ENCODE measurements at places on chromosomes 5 and 9.

DNA sequence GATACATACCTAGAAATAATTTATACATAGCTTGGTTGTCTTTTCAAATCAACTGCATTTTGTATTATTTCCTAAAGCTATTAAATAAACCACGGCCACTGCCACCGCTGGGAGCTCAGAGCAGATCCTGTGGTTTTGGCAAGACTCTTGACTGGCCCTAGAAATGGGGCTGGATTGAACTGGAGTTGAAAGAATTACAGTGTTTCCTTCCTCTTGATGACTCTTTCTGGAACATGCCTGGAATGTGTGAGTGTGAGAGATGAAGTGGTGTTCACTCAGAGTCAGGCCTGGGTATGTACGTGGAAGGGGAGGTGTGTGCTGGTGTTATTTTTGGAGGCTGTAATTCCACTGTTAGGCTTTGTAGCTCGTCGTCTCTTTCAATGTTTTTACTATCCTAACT lies 45.9 kb downstream of the TEK start:
- H3K4me1 ChIP-seq: no peaks in the 10 kb centered on the region
- no peak overlapping the region for H3K4me3 ChIP-seq
- no peak for DNase-seq
- no peak overlapping the region for H3K27ac ChIP-seq

DNA sequence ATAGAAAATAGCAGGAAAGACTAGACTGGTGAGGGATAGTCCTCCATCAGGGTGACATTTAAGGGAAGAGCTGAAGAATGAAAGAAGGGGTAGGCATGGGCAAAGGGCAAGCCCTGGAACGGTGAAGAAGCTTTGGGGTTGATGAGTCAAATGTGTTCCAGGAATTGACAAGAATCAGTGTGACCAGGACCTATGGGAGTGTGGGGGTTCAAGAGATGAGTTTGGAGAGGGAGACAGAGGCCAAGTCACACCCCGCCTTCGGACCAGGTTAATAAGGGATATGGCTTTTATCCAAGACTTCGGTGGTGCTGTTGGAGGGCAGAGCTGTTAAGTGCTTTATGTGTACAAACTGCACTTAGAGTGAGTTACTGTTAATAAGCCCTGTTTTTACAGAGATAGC lies 920 bp downstream of the PMPCA start:
- peaks cover 55% of the 10 kb centered on the region for H3K36me3 ChIP-seq
- peak overlapping the region; percentile 82 for H3K27ac ChIP-seq
- DNase-seq: no peak
- peaks cover 49% of the 10 kb centered on the region for H3K4me1 ChIP-seq
- peak overlapping the region; percentile 87 for H3K4me3 ChIP-seq

GRCh38 chr5:103598997-103599566 lies 36.5 kb upstream of the NUDT12 start:
- no peak for DNase-seq
- H3K36me3 ChIP-seq: no peaks in the 10 kb centered on the region
- no peak overlapping the region for H3K27ac ChIP-seq
- H3K4me3 ChIP-seq: no peak overlapping the region

- peaks cover 17% of the 10 kb centered on the region for H3K27me3 ChIP-seq
- DNase-seq: no peak
- H3K4me1 ChIP-seq: peaks cover 18% of the 10 kb centered on the region
- H3K36me3 ChIP-seq: no peaks in the 10 kb centered on the region
- H3K4me3 ChIP-seq: peak overlapping the region; percentile 66
- H3K27ac ChIP-seq: no peak overlapping the region
Observed at GRCh38 chr9:121268851-121269641, 1.1 kb downstream of the GSN start.

GRCh38 chr5:181186986-181187499 lies 18.0 kb downstream of the TRIM7 start:
- H3K27ac ChIP-seq: peak overlapping the region; percentile 67
- H3K4me1 ChIP-seq: peaks cover 51% of the 10 kb centered on the region
- H3K27me3 ChIP-seq: peaks cover 4% of the 10 kb centered on the region
- peaks cover 17% of the 10 kb centered on the region for H3K36me3 ChIP-seq
- no peak overlapping the region for H3K4me3 ChIP-seq

- DNase-seq: no peak
- H3K27ac ChIP-seq: no peak overlapping the region
- H3K4me3 ChIP-seq: no peak overlapping the region
- peaks cover 10% of the 10 kb centered on the region for H3K4me1 ChIP-seq
Observed at GRCh38 chr5:132772291-132773070, 4.6 kb downstream of the SEPTIN8 start.
